Activated T-cell treated with anti-CD3 and anti-CD28 coated beads for 24 hours (primary cell): ENCODE measurements at places on chromosomes 1 and 21.

GRCh38 chr1:222073307-222073995 lies 331.6 kb upstream of the DUSP10 start:
- DNase-seq: no peak

DNA sequence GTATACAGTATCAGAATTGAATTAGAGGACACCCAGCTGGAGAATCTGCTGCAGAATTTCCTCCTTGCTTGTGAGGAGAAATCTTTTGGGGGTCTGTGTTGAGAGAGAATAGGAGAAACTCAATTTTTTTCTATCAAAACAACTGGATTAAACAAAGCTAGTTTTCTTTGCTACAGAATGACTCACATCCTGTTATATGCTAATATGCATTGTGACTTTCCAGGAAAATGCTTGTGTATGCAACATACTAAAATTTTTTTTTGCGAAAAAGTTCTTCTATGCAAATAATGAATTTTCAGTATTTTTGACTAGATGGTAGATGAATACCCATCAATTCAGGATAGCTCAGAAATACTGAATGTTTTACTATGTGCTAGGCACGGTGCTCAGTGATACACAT lies 2.2 kb downstream of the VAMP4 start:
- DNase-seq: no peak

DNA sequence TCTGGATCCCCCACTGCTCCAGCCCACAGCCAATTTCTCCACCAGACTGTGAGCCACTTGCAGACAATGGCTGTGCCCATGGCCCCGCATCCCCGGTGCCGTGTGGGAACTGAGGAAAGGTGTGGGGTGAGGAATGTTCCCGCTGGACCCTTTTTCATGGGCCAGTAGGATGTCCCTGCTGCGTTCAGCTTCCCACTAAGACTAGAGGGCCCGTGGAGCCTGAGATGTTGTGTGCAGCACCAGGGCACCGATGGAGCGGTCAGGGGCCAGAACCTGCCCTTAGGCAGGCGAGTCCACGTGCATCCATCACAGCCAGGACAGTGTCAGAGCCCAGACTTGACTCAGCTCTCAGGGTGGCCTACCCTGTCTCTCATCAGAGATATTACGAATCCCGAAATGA lies 105.7 kb upstream of the COL6A1 start:
- no peak for DNase-seq

DNA sequence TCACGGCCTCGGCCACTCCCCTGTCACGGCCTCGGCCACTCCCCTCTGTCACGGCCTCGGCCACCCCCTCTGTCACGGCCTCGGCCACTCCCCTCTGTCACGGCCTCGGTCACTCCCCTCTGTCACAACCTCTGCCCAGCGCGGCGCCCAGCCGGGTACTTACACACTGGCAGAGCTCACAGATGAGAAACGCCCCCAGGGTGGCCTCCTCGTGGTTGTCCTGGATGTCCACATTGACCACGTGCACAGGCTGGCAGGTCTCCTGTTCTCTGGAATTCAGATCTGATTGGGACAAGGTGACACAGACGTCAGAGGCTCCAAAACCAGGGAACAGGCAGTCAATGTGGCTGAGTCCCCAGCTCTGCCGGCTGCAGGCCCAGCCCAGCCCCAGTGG lies 3.3 kb upstream of the TMEM240 start:
- DNase-seq: no peak

DNA sequence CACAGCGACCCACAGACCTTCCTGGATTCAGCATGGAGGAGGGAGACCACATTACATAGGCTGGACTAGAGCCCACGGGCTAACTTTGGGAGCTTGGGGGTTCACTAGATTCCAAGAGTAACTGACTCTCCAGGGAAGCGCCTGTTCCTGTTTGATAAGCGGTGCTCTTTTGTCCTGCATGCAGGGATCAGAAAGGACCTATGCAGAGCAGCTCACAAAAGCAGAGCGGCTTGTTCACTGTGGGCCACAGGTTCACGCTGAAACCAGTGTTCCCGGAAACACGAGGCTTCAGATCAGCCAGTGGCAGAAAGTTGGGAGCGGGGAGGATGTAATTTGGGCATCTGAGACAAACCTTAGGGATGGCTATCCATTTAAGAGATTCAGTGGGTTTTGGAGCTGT lies 403.9 kb downstream of the PCP4 start:
- no peak for DNase-seq

DNA sequence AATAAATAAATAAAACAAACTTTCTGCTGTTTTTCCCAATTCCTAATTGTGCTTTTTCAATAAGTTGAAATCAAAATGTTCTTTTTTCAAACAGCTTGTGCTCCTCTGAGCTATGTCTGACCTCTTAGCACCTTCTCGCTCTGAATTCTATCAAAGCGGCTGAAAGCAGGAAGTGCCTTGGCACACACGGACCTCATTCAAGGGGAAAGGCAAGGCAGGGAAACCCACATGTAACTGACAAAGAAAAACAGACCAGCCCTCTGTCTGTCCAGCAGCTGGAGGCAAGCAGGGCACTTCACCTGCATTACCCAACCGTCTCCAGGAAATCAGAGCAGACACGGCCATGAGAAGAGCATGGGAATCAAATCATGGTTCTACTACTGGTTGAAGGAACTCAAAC lies 56.7 kb downstream of the PLPP3 start:
- DNase-seq: no peak

GRCh38 chr1:119083980-119084379 lies 56.5 kb downstream of the WARS2 start:
- DNase-seq: no peak

DNA sequence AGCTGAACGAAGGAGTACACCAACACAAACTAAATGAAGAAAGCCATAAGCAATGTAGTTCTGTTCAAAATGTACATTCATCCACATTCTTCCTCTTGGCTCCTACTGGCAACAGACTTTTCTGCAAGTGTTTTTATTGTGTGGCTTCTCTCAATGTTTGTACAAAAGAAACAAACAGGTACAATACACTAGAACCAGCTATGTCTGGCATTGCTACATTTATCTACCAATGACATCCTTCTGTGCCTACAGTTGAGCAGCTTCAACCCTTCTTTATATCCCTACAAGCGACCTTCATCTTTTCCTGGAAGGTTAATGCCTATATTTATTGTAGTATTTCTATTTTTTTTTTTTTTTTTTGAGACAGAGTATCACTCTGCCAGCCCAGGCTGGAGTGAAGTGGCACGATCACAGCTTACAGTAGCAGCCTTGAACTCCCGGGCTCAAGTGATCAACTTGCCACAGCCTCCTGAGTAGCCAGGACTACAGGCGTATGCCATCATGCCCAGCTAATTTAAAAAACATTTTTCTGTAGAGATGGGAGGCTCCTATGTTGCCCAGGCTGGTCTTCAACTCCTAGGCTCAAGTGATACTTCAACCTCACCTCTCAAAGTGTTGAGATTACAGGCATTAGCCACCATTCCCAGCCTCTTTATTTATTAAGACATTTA lies 89.3 kb downstream of the ASH1L start:
- DNase-seq: no peak

DNA sequence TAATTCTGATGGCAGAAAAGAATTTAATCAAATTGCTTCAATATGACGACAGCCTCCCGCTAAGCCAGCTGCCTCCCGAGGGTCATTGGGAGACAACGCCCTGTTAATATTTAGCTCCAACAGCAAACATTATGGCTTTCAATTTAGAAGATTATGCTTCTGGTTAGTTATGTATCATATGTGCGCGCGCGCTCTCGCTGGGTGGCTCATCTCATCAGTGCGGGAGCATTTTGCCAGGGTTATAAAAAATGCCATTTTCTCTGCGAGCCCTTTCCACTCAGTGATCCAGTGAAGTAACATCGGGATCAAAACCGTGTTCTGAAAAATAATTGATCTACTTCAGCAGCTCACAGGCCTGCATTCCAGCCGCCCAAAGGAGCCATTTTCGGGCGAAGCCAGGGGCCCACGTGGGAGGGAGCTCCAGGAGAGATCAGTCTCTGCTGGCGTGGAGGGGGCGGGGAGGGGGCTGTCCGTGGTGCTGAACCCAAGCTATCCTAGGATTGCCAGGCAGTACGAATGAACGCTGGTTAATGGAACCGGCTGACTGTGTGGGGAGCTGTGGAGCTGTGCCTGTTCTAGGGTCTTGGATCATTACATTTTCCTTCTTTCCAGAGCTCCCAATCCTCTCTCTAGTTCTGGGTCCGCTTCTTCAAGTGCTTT lies 219.1 kb upstream of the ZC3H12A start:
- DNase-seq: no peak

DNA sequence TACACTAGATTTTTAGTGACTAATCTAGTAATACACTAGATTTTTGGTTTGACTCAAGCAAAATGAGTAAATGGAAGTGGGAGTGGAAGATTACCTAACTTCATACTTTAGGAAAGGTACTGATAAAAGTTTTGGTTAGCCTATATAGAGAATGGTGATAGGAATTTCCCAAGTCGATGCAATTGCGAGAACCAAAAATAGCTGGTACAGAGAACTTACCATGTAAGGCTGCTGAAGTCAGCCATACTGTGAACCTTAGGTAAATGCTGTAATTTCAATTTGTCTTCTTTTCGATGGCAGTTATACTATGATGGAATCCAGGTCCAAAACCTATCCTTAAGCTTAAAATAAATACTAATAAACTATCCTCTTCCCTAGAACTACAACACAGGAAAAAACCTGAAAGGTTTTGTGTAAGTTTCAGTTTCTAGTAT lies 4.6 kb downstream of the PNRC2 start:
- no peak for DNase-seq

GRCh38 chr1:36968730-36969129 lies 65.6 kb downstream of the GRIK3 start:
- DNase-seq: no peak

DNA sequence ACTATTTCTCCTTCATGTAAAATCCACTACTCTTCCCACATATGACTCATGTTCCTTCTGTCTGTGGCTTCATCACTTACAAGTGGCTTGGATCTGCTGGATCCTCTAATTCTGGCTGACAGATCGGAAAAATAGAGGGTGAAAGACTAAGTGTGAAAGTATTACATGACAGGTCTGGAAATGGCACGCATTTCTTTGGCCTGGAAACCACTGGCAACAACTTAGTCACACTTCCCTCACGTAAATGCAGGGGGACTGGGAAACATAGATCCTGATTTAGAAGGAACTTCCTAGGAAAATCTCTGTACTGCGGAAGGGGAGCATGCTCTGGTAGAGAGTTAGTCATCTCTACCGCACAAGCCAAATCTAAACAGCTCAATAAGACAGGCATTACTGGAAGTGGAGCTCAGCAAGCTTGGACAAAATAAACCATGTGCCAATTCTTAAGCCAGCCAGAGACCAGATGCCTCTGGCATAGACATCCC lies 305.4 kb upstream of the PTBP2 start:
- DNase-seq: no peak
